Epithelial cell of prostate (primary cell): ENCODE measurements at places on chromosomes 4 and X.
A peak's percentile ranks its signal among the peaks of the same experiment; 100 is the strongest.

GRCh38 chrX:115330498-115331168, 41.1 kb downstream of the LUZP4 start:
- DNase-seq: no peak

DNA sequence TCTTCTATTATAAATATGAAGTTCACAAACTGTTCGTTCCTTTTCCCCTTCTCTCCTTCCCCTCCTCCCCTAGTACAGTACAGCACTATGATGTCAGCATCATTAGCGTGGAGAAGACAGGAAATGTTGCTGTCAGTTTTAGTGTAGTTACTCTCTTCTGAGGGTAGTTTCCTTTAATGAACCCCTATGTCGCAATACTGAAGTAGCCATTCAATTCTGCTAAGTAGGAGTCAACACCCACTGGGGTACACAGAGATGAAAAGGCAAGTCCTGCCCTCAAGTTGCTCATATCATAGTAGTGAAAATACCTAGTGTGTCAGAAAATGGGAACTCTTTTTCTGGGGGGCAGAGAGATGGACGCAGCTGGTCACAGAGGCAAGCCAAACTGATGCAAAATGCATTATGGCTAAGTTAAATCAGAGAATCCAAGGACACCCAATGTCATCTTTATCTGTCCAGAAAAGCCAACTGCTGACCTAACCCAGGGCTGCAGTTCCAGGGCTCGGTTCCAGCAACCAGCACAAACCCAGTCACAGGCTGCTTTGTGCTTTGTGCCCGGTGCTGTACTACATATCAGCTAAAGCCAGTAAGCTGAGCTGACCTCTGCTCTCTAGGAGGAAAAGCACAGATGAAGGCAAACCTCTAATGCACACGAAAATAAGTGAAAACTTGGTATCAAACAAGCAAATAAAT, 31.5 kb downstream of the GRIA3 start:
- DNase-seq: no peak

GRCh38 chr4:153344131-153345011, at the start of gene MND1:
MND1 (plus strand) TSS chr4:153344688; CDS start chr4:153344738, 50 bp downstream.
- DNase-seq: peak; percentile 8

DNA sequence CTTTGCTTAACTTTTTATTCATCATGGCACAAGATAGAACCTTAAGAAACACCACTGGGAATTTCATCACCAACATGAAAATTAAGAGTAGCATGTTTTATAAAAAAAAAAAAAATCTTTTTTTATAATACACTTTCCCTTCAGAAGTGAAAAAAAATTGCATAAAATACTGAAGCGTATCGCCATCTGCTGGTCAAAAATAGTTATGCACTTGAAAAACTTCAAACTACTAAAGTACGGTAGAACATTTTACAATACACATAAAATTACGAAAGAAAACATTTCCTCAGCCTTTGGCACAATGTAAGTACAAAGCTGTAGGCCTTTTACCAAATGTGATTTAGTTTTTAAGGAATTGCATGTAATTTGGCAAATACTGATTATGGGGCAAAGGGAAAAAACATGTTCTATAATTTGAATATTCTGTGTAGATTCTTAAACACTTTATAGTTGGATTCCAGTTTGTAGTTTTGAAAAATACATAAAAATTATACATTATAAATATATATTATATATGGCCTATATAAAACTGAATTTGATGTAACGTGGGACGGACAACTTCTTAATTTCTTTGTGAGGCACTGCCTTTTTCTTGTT, 26.5 kb downstream of the HCCS start:
- DNase-seq: no peak

DNA sequence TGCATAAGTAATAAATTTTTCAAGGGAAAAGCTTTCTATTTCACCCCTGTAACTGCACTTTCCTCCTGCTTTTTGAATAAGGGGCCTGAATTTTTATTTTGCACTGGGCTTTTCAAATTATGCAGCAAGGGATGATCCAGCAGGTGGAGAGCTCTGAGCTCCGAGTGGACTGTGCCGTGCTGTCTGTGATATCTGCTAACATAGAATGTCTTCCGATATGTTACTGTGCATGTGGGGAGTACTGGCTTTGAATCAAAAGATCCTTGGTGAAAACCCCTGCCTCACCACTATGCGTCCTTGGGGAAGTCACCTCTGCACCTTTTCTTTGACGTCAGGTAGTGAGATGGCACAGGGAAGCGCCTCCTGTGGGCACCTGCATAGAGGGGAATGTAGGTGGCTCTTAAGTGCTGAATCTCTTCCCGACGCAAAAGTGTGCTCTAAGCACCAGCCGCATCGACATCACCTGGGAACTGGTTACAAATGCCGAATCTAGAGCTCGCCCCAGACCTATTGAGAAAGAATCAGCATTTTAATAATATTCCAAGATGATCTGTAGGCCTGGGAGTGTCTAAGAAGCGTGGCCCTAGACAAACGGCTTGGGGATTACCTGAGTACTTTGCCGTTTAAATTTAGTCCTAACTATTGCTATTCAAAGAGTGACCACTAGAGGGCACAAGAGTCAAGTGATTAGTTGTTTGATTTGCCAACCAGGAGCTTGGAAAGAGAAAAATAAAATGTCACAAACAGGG, 19.2 kb upstream of the WFS1 start:
- DNase-seq: no peak

GRCh38 chr4:155822572-155822971, 43.5 kb downstream of the ASIC5 start:
- DNase-seq: no peak
